Smooth muscle cell of the umbilical artery (primary cell): ENCODE measurements at places on chromosomes 3 and 15. TPM values are rescaled to one million over a fixed set of nuclear protein-coding genes. Genes with fewer than 3 reads are reported as not detected.

The ZNF662 gene
- 1.1 and 1.2 TPM in 2 replicates for total RNA-seq

The PLSCR2 gene
- total RNA-seq, result not detected in 2 replicates

The NEK4 gene
- total RNA-seq, result 22.3 and 27.4 TPM in 2 replicates

The CTXND1 gene
- not detected in 2 replicates for total RNA-seq

The NRG4 gene
- under 0.01 TPM in 1 of 2 replicates, not detected in the other for total RNA-seq

The RBSN gene
- total RNA-seq, result 24.1 and 28.2 TPM in 2 replicates

The FES gene
- 15.4 and 27.4 TPM in 2 replicates for total RNA-seq

The CYP8B1 gene
- total RNA-seq, result not detected in 2 replicates

The SEMA3G gene
- total RNA-seq, result 0.09 TPM in 1 of 2 replicates, not detected in the other

The SNUPN gene
- total RNA-seq, result 28.1 and 29.7 TPM in 2 replicates

The ARPP21 gene
- not detected in 2 replicates for total RNA-seq

The SLC28A2 gene
- not detected in 2 replicates for total RNA-seq

The CACNA2D2 gene
- total RNA-seq, result 0.05 TPM in 1 of 2 replicates, not detected in the other

The FGD5 gene
- 0.23 and 0.59 TPM in 2 replicates for total RNA-seq

The FEZF2 gene
- total RNA-seq, result not detected in 2 replicates

The EXOSC7 gene
- 43.8 and 65.0 TPM in 2 replicates for total RNA-seq

The ZSCAN2 gene
- 10.1 and 12.5 TPM in 2 replicates for total RNA-seq
